ENCODE measurements at places on chromosomes 7 and 10. TPM values are rescaled to one million over a fixed set of nuclear protein-coding genes. Genes with fewer than 3 reads are reported as not detected.

The ELAPOR2 gene
- 18.3 TPM for total RNA-seq

The PRSS37 gene
- not detected for total RNA-seq

The AS3MT gene
- 0.49 TPM for total RNA-seq

- no peak for DNase-seq
These were observed 11.8 kb downstream of the SFXN2 start for GRCh38 chr10:102726274-102726673.

The EPO gene
- not detected for total RNA-seq

- no peak for DNase-seq
These were observed 20.0 kb downstream of the HYAL4 start for GRCh38 chr7:123864966-123865365.

DNA sequence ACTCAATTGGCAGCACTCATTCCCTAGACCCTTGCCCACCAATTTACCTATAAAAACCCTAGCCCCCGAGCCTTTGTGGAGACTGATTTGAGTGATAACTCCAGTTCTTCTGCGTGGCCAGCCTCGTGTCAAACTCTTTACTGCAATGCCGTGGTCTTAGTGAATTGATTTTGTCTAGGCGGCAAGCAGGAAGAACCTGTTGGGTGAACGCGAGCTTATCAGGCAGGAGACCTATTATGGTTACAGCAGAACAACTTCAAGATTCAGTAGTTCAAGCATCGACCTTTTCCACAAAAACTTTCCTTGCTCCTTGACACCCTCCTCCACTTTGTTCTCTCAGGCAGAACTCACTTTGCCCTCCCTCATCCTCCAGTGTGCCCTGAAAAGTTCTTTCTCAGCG lies 12.2 kb downstream of the SSMEM1 start:
- no peak for DNase-seq

GRCh38 chr7:91239171-91239604 lies 25.0 kb upstream of the FZD1 start:
- no peak for DNase-seq
